ENCODE measurements at places on chromosomes 1 and 21. TPM values are rescaled to one million over a fixed set of nuclear protein-coding genes. Genes with fewer than 3 reads are reported as not detected.

The OR2L8 gene
- total RNA-seq, result not detected

The SLC44A5 gene
- total RNA-seq, result 0.89 TPM

The BATF3 gene
- 1.6 TPM for total RNA-seq

The VTCN1 gene
- total RNA-seq, result 6.5 TPM

The KIF1B gene
- 74.6 TPM for total RNA-seq

The LRRC7 gene
- total RNA-seq, result 8.8 TPM

The RXFP4 gene
- total RNA-seq, result not detected

The BMP8A gene
- total RNA-seq, result 1.3 TPM

Data from skin of body (tissue), 3 donors.